ENCODE measurements at places on chromosomes 11 and 22.

- DNase-seq: no peak
These were observed 1.3 kb upstream of the SEC14L3 start for GRCh38 chr22:30472994-30473720.

DNA sequence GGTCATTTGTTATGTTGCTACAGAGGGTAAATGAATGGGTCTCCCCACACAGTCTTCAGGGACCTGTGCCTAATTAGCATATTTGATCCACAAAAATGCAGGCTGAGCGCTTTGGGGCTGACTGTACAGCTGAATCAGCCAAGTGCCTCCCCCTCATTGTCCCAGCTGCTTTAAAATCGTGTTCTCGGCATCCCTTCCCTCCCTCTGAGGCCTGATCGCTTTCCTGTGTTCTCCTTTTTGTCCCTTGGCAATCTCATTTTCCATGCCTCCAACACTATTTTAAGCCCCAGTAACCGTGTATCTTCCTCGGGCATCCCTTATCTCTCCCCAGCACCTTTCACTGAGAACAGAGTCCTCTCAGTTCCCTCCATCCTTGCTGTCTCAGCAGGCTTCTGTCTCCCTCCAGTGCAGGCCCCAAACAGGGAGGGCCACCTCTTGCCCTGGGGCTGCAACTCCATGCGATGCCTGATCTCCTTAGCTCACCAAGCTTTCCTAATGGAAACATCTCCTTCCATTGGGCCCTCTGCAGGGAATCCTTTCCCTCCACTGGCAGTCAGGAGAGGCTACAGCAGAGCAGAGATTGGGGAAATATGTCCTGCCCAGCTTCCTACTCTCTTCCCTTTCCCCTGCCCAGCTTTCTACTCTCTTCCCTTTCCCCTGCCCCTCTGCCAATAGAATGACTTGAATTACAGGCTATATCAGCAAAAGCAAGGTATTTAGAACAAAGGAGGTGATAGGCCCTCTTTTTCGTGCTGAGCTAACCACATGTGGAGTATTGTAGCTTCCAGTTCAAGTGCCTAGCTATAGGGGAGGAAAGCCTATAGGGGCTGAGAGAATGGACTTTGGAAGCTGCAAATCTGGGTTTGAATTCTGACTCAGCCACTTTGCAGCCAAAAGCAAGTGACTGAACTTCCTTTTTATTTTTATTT is 13.8 kb downstream of the UQCR10 start:
- DNase-seq: no peak

DNA sequence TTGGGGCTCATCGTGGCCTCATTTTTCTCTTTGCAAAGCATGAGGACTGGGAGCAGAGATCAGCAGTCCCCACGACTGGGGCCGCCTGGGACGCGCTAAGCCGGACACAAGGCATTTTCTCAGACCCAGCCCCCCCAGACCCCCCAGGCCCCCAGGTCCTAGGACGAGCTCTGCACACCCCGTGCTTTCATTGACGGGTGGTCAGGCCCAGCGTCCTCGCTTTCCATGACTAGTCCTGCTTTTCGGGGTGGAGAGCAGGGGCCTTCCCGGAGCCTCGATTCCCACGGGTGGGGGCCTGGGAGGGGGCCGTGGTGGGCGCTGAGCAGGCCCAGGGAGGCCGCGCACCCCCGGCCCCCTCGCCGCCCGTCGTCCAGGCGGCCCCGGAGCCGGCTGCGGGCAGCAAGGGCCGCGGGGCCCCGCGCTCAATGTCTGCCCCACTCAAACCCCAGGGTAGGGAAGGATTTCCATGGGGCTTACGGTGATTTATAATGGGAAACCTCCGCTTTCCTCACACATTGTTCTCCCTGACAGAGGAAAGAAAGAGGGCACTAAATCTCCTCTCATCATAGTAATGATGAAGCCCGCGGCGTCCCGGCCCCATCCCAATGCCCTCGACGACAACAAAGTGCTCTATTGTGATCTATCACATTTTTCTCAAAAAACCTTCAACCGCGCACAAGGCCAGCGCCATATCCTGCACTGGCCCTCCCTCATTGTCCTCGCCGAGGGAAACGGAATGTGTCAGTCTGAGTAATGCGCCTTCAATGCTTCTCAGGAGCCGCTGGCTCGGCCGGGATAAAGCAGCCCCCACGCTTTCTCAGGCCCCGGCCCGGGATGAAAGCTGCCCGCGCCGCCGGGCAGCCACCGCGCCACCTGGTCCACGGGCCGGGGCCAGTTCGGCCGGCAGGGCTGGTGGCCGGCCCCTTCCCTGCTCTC is 10.4 kb upstream of the LINC01488 start:
- DNase-seq: no peak

GRCh38 chr22:41229730-41230400 is 10.9 kb downstream of the CHADL start:
- no peak for DNase-seq

DNA sequence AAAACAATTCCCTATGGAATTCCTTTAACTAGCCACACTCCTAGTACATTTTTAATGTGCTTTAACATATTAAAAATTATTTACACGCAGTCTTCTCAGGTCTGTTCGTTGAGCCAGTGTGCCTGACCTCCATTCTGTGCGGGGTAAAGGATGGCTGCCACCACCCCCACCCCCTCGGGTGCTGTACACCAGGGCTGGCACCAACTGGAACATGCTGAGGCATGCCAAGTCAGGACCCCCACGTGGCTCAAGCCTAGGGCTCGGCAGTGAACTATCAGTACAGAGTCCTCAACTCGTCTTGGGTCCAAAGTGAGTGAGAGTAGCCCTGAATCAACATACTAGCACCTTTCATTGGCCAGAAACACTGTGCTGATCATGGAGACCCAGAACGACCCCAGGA is 32.5 kb upstream of the PHF21B start:
- no peak for DNase-seq

Measured in activated CD8-positive, alpha-beta memory T cell treated with anti-CD3 and anti-CD28 coated beads for 4 hours (primary cell).